ENCODE measurements at places on chromosomes 16 and 17. TPM values are rescaled to one million over a fixed set of nuclear protein-coding genes. Genes with fewer than 3 reads are reported as not detected.
A peak's percentile ranks its signal among the peaks of the same experiment; 100 is the strongest.

The DPEP2 gene
- 0.32 TPM for total RNA-seq

The IL17C gene
- not detected for total RNA-seq

The ACSM3 gene
- total RNA-seq = 43.9 TPM

The TAT gene
- total RNA-seq = 0.20 TPM

The PRDM7 gene
- not detected for total RNA-seq

The ZNF624 gene
- 1.0 TPM for total RNA-seq

The PKD1 gene
- 41.9 TPM for total RNA-seq

- H3K36me3 ChIP-seq = no peaks in the 10 kb centered on the region
- no peaks in the 10 kb centered on the region for H3K27me3 ChIP-seq
- no peak for DNase-seq
- no peaks in the 10 kb centered on the region for H3K4me1 ChIP-seq
Measured at GRCh38 chr17:33273271-33273670, 19.8 kb downstream of the ASIC2 start.

- no peak overlapping the region for H3K27ac ChIP-seq
- H3K27me3 ChIP-seq = no peaks in the 10 kb centered on the region
- H3K4me1 ChIP-seq = no peaks in the 10 kb centered on the region
Measured at GRCh38 chr16:10678655-10679054, 16.1 kb downstream of the TEKT5 start.

GRCh38 chr16:50234771-50235556 lies 31.4 kb upstream of the ADCY7 start:
- no peaks in the 10 kb centered on the region for H3K27me3 ChIP-seq
- DNase-seq = no peak
- no peaks in the 10 kb centered on the region for H3K36me3 ChIP-seq

DNA sequence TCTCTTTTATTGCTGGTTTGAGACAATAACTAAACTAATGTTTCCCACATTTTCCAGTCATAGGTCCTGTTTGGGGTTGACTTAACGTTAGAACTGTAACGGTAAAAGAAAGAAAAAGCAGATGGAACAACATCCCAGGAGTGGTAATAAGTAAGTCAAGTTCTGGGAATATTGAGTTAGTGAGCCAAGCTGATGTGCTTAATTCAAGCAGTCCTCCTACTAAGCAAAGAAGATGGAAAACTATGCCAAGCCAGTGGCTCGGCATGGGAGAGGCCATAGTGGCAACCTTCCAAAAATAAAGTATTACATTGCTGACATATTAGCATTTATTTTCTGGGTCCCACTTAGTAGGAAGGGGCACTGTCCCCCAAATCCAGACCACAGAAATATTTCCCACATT lies 161.7 kb upstream of the CDH5 start:
- H3K4me3 ChIP-seq = no peak overlapping the region
- H3K27ac ChIP-seq = no peak overlapping the region
- H3K36me3 ChIP-seq = no peaks in the 10 kb centered on the region

DNA sequence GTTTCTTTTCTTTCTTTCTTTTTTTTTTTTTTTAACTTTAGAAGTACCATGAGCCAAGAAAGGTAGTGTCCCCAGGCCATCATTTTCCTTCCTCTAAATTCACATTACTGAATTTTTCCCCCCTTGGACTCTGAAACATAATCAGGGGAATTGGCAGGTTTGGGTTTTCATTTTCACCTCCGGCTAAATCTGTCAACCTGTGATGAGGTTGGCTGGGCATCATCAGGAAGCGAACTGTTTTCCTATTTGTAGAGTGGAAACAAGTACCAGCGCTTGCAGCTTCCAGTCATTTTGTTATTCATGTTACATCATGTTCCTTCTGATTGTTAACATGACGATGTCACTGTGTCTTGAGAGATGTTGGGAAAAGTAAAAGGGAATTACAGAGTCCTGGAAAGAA lies 641.9 kb upstream of the RBFOX1 start:
- no peaks in the 10 kb centered on the region for H3K4me1 ChIP-seq
- no peaks in the 10 kb centered on the region for H3K36me3 ChIP-seq
- DNase-seq = no peak
- no peaks in the 10 kb centered on the region for H3K27me3 ChIP-seq
- no peak overlapping the region for H3K27ac ChIP-seq

- no peak overlapping the region for H3K4me3 ChIP-seq
- H3K27ac ChIP-seq = no peak overlapping the region
Measured at GRCh38 chr17:11768981-11769380, 170.7 kb downstream of the DNAH9 start.

DNA sequence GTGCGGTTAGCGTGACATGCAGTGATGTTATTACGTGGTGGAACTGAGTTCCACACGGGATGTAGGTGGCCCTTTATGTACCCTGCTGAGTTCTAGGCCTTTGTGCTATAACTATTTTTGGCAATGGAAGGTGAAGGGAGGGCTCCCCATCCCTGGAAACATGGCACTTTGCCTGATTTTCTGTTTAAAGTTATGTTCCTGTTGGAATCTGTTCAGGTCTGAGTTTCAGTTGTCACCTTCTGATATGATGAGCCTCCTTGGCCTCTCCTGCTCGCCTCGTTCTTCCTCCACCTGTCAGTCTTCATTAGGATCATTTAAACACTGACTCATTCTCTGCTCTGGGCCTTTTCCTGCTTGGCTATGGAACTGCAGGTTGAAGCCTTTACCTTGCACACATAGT lies 200.6 kb downstream of the FTO start:
- H3K27ac ChIP-seq = no peak overlapping the region
- H3K4me1 ChIP-seq = no peaks in the 10 kb centered on the region
- H3K27me3 ChIP-seq = no peaks in the 10 kb centered on the region
- DNase-seq = no peak
- no peaks in the 10 kb centered on the region for H3K36me3 ChIP-seq

DNA sequence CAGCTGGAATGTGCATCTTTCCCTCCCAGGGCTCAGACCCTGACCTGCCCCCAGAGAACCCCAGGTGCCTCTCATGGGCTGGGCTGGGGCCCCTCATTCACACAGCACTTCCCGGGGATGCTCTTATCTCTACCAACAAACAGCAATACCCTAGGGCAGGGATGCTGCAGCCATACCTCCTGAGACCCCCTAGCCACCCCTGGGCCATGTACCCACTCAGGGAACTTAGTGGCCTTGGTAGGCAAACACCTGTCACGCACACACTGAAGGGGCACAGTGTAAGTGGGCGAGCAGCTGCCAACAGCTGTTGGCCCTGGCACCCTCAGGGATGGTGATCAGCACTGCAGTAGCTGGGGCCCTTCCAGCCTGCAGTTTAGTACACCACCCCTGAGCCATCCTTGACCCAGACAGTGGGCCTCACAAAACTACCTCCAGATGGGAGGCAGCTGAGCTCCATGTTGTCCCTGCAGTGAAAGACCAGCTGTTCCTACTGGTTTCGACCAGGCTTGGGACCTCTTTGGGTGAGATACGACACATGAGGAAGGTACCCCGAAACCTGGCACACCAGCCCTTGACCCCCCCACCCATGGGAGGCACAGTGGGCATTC lies 1723.6 kb downstream of the TP53TG3F start:
- no peak for DNase-seq
- H3K27ac ChIP-seq = no peak overlapping the region
- no peaks in the 10 kb centered on the region for H3K4me1 ChIP-seq
- no peak overlapping the region for H3K4me3 ChIP-seq
- no peaks in the 10 kb centered on the region for H3K27me3 ChIP-seq
- no peaks in the 10 kb centered on the region for H3K36me3 ChIP-seq

GRCh38 chr17:1473170-1473569 lies 17.1 kb upstream of the CRK start:
- no peak overlapping the region for H3K4me3 ChIP-seq
- H3K27ac ChIP-seq = no peak overlapping the region
- no peaks in the 10 kb centered on the region for H3K4me1 ChIP-seq

DNA sequence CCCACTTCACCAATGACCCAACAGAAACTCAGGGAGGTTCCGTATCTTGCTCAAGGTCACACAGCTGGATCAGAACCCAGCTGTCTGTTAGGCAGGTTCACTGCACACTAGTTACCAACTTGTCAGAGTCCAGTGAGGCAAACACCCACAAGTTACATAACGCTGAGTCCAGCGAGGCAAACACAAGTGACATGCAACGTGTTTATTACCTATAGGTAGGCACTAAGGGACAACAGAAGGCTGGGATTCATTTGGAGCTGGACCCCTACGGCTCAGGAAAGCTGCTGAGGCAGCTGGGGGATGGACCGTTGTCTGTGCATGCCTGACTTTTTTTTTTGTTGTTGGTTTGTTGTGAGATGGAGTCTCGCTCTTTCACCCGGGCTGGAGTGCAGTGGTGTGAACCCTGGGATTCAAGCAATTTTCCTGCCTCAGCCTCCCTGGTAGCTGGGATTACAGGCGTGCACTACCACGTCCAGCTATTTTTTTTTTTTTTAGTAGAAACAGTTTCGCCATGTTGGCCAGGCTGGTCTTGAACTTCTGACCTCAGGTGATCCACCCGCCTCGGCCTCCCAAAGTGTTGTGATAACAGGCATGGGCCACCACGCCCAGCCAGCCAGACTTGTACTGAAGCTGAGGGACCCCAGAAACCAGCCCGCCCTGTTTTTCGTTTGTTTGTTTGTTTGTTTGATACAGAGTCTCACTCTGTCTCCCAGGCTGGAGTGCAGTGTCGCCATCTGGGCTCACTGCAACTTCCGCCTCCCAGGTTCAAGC lies 1.9 kb upstream of the RSAD1 start:
- H3K27me3 ChIP-seq = no peaks in the 10 kb centered on the region
- peaks cover 5% of the 10 kb centered on the region for H3K4me1 ChIP-seq
- peak overlapping the region; percentile 2 for H3K4me3 ChIP-seq
- no peaks in the 10 kb centered on the region for H3K36me3 ChIP-seq
- H3K27ac ChIP-seq = peak overlapping the region; percentile 44

DNA sequence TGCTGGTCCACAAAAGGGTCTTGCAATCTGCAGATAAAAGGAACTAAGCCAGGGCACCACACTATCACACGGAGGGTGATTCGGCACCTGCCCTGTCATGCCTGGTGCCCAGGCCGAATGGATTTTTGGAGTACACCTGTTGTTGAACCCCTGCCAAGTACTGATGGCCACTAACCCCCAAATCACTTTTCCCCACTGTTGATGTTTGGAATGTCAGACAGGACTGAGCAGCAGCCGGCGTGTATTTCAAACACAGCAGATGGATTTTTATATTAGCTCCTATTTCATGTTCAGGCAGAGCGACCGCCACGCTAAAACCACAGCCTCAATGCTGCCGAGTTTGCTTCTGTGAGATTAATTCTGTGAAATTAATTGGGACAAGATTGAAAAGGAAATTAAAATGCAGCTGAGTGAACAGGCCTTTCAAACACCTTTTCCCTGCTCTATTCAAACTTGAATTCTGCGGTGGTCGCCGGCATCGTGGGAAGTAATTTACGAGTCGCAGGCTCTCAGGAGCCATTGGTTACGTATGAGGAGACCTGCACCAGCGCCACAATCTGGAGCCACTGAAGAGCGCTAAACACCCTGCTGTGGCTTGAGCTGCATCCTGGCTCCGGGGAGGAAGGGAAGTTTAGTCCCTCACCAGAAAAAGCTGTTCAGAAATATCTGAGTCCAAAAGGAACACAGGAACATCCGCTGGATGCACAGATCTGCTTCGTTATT lies 48.5 kb downstream of the SNX11 start:
- H3K4me1 ChIP-seq = peaks cover 22% of the 10 kb centered on the region
- no peak overlapping the region for H3K27ac ChIP-seq
- H3K36me3 ChIP-seq = no peaks in the 10 kb centered on the region
- no peaks in the 10 kb centered on the region for H3K27me3 ChIP-seq
- DNase-seq = no peak

DNA sequence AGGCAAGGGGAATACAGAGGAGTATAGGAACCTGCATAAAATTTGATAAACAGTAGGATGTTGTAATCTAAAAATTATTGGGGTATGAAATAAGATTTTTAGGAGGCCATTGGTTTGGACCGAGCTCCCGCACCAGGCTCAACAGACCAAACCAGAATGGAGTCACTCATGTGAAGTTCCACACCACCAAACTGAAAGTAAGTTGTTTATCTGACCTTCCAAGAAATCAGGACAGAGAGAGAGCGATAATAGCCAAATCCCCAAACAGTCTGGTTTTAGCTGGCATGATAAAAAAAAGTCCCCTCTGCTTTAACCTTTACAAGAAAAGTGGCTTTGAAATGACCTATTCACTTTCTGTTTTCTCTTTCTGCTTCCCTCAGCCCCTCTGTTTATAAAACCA lies 45.7 kb upstream of the SIAH1 start:
- no peak overlapping the region for H3K4me3 ChIP-seq
- no peaks in the 10 kb centered on the region for H3K27me3 ChIP-seq
- no peak overlapping the region for H3K27ac ChIP-seq
- DNase-seq = no peak

- no peak for DNase-seq
- no peak overlapping the region for H3K27ac ChIP-seq
- H3K4me1 ChIP-seq = no peaks in the 10 kb centered on the region
- peak overlapping the region; percentile 68 for H3K4me3 ChIP-seq
- H3K27me3 ChIP-seq = no peaks in the 10 kb centered on the region
- H3K36me3 ChIP-seq = no peaks in the 10 kb centered on the region
Measured at GRCh38 chr16:28879261-28879840, 1.1 kb downstream of the ATP2A1 start.

- H3K27ac ChIP-seq = no peak overlapping the region
- DNase-seq = no peak
- H3K4me1 ChIP-seq = no peaks in the 10 kb centered on the region
- no peaks in the 10 kb centered on the region for H3K27me3 ChIP-seq
Measured at GRCh38 chr17:11642655-11643054, 44.4 kb downstream of the DNAH9 start.

- no peak overlapping the region for H3K27ac ChIP-seq
- H3K36me3 ChIP-seq = no peaks in the 10 kb centered on the region
- no peak for DNase-seq
- no peaks in the 10 kb centered on the region for H3K27me3 ChIP-seq
- H3K4me1 ChIP-seq = peaks cover 6% of the 10 kb centered on the region
- no peak overlapping the region for H3K4me3 ChIP-seq
Measured at GRCh38 chr17:62963296-62963695, 2.7 kb upstream of the TANC2 start.

DNA sequence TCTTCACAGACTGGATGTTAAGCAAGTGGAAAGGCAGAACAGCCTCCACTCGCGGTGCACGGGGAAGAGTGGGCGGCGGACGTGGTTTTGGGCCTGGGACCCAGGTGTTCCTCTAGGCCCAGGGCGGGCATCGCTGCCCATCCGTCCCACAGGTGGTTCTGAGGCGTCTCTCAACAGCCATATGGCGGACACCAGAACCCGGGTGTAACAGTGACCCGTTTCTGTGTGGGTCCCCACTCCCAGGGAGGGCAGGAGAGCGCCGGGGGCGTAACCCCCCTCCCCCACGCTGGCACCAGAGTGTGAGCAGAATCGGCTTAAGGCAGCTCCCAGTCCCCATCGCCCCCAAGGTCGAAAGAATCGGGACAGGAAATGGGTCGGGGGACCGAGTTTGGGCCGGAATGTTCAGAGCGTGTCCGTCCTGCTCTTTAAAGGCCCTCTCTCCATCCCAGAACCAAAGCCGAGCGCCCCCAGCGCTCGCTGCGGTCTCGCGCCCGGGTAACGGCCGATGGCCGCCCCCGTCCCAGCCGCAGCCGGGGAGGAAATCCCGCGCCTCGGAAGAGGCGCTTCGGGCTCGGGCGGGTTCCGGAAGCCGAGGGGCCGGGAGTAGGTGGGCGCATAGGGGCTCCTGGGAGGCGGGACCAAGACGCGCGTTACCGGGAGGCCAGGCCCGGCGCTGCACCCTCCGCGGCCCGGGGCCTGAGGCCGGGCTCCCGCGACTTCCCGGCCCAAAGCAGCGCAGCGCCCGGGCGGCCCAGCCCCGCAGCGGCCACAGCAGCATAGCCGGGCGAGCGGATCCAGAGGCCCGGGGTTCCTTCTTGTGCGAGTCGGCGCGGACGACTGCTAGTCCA lies at the start of gene TK2:
TK2 (minus strand) TSS at position 839 of the 848 bp plus-strand sequence; CDS start at position 778, 61 bp downstream.
- peak; percentile 77 for DNase-seq
- H3K4me3 ChIP-seq = peak within 1 kb of the TSS; percentile 77
- H3K4me1 ChIP-seq = no peaks in the 10 kb centered on the region
- H3K36me3 ChIP-seq = no peaks in the 10 kb centered on the region

- H3K36me3 ChIP-seq = peaks cover 28% of the 10 kb centered on the region
- H3K4me3 ChIP-seq = no peak overlapping the region
- H3K4me1 ChIP-seq = no peaks in the 10 kb centered on the region
- peak overlapping the region; percentile 53 for H3K27ac ChIP-seq
- H3K27me3 ChIP-seq = no peaks in the 10 kb centered on the region
Measured at GRCh38 chr17:559551-560431, 154.8 kb downstream of the VPS53 start.

Measured in pancreas (tissue), 10 donors.